T-cell (primary cell): ENCODE measurements at places on chromosomes 16 and 17.

DNA sequence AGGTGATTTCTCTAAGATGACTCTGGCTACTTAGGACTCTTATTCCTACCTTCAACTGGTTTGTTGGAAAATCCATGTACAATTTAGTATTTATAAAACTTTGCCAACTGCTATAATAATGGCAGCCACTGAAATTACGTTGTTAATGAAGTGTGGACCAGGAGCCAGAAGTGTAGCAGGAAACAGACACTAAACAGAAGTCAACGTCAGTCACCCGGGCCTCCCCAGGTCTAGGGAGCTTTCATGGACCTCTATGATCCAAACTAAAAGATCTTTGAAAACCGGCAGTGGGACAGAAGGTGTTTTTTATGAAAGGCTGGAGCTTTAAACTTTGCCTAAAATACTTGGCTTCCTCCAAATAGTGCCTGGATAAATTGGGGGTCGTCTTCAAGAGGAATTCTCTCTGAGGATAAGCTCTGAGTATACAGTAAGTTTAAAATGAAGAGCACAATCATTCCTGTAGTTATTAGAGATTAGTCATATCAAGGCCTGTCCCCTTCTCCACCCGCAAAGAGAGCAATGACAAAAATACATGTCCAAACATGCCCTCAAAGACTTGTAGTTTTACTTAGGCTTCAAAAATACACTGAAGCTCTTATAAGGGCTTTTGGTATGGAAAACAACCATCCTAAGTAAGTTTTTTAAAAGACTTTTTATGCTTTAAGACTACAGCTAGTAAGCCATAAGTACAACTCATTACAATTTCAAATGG is 34.6 kb downstream of the DCUN1D3 start:
- DNase-seq, result no peak

DNA sequence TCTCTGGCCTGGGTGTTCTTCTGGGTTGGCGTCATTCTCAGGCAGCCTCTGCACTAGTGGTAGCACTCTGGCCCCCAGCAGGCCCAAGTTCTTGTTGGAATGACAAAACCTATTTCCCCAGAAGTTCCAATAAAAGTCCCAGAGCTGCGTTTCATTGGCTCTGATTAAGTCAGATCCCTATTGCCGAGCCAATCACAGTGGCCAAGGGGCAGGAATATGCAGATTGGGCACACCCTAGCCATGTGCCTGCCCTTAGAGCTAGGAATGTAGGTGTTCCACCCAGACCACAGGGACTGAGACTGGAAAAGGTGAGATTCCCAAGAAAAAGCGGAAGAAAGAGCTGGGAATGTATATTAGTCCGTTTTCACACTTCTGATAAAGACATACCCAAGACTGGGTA is 44.9 kb upstream of the POLR3E start:
- no peak for DNase-seq

DNA sequence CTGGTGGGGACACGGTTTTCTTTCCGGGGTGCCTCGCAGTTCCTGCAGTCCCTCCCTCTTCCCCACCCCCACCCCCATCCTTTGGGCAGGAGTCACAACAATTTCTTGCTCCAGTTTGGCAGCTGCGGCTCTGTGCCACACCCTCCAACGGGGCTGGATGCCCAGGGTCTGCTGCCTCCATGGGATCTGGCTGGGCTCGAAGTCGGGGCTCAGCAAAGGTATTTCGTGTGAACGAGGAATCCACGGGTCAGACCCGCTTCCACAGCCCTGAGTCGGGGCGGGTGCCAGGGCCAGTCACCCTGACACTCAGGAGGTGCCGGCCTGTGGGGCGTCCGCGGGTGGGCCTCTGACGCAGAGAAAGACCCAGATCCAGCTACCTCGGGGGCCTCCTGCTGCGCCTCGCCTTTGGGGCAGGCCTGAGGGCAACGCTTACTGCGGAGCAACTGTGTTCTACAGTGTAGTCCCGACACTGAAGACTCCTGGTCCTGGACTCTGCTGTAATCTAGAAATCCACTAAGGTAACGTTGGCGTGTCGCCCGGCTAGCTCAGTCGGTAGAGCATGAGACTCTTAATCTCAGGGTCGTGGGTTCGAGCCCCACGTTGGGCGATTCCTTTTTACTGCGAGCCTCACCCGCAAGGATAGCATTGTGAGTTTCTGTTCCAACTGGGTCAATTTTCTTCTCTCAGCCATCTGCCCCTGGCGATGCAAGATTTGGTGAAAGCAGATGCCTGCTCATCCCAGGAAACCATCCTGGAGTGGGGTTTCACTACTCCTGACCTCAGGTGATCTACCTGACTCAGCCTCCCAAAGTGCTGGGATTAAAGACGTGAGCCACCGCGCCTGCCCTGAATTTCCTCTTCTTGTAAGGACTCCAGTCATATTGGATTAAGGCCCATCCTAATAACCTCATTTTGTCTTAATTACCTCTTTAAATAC is 12.6 kb upstream of the OR1F1 start:
- no peak for DNase-seq

- no peak for DNase-seq
Observed at GRCh38 chr16:83653785-83654184, 154.0 kb upstream of the HSBP1 start.

GRCh38 chr16:24577167-24577566 is 37.8 kb downstream of the RBBP6 start:
- no peak for DNase-seq

DNA sequence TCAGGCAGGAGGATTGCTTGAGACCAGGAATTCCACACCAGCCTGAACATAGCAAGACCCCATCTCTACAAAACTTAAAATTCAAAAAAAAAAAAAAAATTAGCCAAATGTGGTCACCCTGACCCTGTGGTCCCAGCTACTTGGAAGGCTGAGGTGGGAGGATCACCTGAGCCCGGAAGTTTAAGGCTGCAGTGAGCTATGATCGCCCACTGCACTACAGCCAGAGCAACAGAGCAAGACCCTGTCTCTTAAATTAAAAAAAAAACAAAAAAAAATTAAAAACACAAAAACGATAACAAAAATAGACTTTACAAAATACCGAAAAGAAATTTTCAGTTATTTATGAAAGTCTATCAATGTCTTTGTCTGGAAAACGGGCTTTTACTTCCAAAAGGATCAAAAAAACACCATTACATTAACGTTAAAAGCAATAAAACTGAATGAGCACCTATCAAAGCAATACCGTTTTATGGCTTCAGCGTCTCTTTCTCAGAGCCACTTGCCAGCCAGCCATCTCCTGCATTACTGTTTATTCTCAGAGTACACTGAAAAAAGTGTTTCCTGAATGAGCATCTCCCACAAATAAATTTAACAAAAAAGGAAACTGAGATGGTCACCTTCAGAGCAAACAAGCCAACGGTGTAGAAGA is 6.1 kb downstream of the USP7 start:
- no peak for DNase-seq

DNA sequence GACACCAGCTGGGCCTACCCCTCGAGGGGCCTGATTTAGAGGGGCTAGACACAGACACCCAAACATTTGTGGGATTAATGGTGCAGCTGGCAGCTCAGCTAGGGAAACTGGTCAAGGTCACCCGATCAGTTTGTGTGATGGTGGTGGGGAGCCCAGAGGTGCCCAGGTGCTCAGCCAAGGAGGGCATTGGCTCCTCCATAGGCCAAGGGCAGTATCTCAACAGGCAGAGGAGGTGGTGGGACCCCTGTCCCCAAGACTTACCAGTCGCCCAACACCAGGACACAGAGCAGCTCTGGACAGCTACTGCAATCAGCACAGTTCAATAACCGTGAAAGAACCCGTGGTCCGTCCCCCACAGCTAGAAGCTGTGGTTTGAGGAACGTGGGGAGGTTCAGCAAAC is 120.9 kb downstream of the C16orf78 start:
- no peak for DNase-seq

- no peak for DNase-seq
Observed at GRCh38 chr16:74758801-74759200, 15.8 kb downstream of the FA2H start.

DNA sequence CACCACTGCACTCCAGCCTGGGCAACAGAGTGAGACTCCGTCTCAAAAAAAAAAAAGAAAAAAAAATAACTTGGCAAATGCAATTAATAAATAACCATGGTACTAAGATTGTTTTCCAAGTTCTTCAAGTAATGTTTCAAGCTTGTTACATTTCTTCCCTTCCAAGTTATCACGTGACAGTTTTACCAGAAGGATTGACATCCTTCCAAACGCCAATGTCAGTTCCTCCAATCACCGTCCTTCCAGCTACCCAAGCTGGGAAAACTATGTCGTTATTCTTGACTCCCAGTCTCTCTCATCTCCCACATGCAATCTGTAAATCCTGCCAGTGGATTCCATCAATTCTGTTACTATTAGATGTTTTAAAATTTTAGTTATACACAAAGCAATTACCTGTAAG is 3.9 kb upstream of the PHAF1 start:
- DNase-seq, result no peak

DNA sequence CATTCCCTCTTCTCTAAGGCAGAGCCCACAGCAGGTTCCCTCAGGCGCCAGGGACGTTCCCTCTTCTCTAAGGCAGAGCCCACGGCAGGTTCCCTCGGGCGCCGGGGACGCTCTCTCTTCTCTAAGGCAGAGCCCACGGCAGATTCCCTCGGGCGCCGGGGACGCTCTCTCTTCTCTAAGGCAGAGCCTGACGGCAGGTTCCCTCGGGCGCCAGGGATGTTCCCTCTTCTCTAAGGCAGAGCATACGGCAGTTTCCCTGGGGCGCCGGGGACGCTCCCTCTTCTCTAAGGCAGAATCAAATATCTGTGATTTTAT is 24.3 kb downstream of the ACSF3 start:
- DNase-seq, result no peak

DNA sequence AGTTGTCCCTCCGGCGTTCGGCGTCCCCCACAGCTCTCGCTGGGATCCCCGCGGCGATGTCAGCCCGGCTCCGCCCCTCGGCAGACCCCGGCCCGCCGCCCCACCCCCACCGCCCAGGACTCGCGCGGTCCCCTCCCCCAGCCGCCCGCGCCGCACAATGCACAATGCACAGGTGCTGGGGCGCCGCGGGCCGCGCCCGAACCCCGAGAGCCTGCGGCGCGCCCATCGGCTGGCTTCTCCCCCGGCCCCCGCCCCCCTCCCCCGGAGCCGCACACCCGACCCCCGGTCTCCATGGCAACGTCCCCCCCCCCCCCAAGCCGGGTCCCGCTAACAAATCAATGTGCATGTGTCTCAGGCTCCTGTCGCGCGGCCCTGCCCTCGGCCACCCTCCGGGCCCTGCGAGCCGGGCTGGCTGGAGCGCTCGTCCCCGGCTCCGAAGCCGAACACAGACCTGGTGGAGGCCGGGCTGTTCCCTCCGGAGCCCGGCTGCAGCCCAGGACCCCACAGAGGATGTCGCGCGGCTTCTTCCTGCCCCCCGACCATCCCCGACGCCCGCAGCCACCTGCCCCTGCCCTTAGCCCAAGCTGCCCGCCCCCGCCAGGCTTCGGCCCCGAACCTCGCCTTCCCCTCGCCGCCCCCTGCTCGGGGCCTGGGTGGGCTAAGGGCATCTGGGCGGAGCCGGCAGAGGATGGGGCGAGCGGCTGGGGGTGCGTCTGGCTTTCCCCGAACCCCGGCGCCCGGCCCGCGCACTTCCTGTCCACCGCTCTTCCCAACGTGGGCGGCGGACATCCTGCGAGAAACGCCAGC is 818 bp upstream of the CBX8 start:
- DNase-seq, result no peak

DNA sequence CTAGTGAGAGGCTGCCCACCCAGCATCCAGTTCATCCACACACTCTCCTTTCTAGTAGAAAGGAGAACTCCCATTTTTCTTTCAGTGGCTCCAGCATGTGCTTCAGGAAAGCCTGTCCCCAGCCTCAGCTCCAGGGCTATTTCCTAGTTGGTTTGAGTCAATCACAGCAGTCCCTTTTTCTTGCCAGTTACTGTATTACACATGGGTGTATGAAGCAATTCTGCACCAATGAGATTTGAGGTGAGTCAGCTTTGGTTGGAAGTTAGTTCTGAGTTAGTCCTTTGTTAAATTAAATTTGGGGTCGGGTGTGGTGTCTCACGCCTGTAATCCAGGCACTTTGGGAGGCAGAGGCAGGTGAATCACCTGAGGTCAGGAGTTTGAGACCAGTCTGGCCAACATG is 24.8 kb downstream of the RAD51D start:
- DNase-seq, result no peak

GRCh38 chr17:65990593-65990992 is 201.3 kb downstream of the CEP112 start:
- no peak for DNase-seq

DNA sequence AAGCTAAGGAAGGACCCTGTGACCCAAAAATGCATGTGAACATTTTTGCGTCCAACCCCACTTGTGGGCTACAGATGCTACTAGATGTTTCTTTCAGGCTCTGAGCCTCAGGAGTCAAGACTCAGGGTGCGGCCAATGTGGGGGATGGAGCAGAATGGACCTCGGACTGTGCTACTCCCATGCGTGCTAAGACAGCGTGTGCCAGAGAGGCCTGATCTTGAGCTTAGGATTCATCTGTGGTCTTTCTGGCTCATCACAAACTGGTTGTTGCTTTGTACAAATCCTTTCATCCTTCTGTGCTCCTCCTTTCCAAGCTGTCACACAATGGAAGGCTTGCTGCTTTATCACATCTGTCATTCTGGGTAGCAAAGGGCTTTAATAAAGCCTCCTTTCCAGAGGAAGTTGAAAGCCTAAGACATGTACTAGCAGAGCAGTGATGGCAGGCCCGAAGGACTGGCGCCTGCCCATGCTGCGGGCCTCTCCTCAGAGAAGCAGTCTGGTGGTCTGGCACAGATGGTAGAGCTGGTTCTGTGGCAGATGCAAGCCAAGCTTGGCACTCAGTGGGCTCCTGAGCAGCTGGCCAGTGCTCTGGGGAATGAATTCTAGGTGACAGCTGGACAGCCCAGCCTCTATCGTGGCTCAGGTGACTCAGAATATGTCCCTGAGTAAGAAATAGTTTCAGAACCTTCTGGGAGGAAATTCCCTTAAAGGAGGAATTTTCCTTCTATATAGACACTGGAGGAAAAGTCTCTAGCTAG is 27.8 kb downstream of the COG4 start:
- no peak for DNase-seq

- DNase-seq, result no peak
Observed at GRCh38 chr16:31529937-31530312, 2.2 kb downstream of the AHSP start.

GRCh38 chr17:65572581-65573281 is 11.3 kb upstream of the AXIN2 start:
- no peak for DNase-seq

- no peak for DNase-seq
Observed at GRCh38 chr17:41547378-41547841, 19.3 kb upstream of the KRT19 start.

GRCh38 chr16:54937671-54938211 is 7.1 kb downstream of the IRX5 start:
- no peak for DNase-seq

DNA sequence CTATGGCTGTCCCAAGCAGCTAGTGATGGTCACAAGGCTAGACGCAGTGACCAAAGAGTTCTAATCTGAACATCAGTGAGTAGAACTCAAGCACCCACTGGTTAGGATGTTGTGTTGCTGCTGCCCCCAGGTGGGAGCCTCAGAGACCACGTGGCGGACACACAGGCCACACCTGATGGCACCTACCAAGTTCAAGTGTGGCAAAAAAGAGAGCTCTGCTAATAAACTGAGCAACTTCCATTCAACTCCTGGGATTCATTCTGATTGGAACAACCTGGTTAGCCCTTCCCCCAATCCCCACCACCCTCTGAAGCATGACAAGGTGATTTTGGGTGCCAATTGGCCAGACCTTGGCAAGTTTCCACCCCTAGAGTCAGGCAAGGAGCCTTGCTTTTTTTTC is 3.5 kb upstream of the LCMT1 start:
- DNase-seq, result peak; percentile 56

GRCh38 chr16:27220991-27221390 is 17.7 kb downstream of the KDM8 start:
- no peak for DNase-seq

- no peak for DNase-seq
Observed at GRCh38 chr17:43820759-43821158, 12.2 kb downstream of the MPP3 start.

GRCh38 chr17:79843474-79843815 is 4.2 kb upstream of the CBX4 start:
- DNase-seq, result no peak
